ENCODE measurements at places on chromosomes 4 and X.

GRCh38 chrX:12949205-12949926 lies 25.5 kb upstream of the TMSB4X start:
- DNase-seq, result peak; percentile 52

- peak; percentile 53 for DNase-seq
Measured at GRCh38 chr4:67746797-67747495, 7.2 kb downstream of the GNRHR start.

DNA sequence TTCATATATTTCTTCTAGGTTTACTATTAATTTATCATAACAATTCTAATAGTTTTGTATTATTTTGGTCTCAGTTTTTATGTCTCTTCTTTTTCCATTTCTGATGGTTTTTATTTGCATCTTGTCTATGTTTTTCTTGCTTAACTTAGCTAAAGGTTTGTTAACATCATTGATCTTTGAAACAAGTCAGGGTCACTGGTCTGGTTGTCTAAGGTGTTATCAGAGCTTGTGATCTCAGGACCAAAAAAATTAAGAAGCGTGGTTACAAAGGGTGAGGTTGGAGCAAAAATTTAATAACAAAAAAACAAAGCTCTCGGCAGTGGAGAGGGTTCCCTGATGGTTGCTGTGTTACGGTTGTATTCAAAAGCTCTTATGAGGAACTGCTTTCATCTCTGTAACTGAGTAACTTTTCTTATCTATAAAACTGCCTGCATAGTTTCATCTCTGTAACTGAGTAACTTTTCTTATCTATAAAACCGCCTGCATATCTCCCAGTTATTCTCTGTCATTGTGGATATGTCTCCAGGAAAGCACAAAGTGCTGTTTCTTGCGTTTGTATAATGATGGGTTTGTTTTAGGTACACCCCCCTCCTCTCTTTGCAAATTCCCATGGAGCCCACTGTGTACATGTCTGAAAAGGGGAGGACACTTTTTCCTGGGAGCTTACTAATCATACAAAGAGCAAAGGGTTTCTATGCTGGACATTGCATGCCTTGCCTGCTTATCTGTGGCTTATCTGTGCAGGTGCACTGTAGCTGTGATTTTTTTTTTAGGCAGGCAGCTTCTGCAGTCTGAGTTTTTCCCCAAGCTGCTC lies 62.4 kb upstream of the UGT2B15 start:
- no peak for DNase-seq

DNA sequence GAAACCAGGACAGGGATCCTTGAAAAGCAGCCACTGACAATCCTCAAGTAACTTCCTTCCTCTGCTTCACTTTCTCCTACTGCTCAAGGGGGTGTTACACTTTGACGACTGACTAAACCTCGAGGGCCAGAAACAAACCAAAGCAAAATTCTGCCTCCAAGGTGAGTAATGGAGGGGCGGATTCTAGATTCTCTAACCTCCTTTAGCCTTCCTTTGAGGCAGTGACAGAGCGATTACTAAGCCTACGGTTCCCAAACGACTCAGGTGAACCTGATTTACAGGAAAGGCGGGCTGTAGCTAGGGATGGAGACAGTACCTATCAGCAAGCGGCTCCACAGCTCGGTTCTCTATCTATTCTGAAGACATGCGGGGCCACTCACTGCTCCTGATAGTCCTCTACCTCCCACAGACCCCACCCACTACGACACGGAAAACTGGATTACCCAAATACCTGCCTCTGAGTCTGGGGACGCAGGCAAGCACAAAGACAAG lies 487 bp downstream of the TBCK start:
- peak; percentile 55 for DNase-seq

DNA sequence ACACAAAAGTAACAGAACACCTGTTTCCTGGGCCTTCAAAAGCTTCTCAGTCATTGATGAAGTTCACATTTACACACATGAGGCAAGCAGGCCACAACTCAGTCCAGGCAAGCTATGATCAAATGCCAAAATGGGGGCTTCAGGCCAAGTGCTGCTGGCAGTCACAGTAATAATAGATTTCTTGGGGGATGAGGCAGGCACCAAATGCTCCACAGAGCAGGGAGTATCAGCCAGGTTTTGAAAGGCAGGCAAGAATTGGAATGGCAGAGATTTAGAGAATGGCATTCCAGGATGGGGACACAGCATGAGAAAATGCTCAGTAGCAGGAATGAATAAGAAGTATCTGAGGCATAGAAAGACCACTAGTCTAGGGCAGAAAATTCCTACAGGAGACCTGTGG lies 52.8 kb downstream of the GRIA3 start:
- no peak for DNase-seq

GRCh38 chrX:46903458-46904242 lies 8.6 kb upstream of the JADE3 start:
- DNase-seq, result peak; percentile 65

GRCh38 chrX:28010875-28011274 lies 29.6 kb upstream of the DCAF8L1 start:
- no peak for DNase-seq

- DNase-seq, result peak; percentile 50
Measured at GRCh38 chr4:89434364-89434988, 126.9 kb upstream of the GPRIN3 start.

- DNase-seq, result peak; percentile 95
Measured at GRCh38 chr4:16667464-16667863, 231.0 kb downstream of the LDB2 start.

DNA sequence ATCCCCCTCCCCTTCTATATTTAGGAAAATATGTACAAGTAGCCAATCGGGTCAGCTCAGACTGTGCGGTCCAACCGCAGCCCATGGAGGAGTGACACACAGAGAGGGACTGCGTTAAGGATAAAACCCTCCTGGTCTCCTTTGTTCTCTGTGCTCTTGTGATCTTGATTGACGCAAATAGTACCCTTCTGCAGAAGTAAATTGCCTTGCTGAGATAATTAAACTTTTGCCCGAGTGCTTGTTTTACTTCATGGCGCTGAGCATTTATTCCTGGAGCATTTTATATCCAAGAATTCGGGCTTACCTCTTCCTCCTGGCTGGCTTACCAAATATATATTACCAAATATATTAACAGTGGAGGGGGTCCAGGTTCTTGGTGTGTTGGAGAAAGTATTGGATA lies 184.2 kb downstream of the STAG2 start:
- DNase-seq, result no peak
